Neuronal stem cell (in vitro differentiated cells): ENCODE measurements at places on chromosomes 5 and 9.

GRCh38 chr5:168318240-168318639 lies 26.8 kb downstream of the WWC1 start:
- no peak for DNase-seq
- H3K4me3 ChIP-seq = no peak overlapping the region
- no peak overlapping the region for H3K27ac ChIP-seq
- H3K27me3 ChIP-seq = no peaks in the 10 kb centered on the region
- H3K36me3 ChIP-seq = no peaks in the 10 kb centered on the region

DNA sequence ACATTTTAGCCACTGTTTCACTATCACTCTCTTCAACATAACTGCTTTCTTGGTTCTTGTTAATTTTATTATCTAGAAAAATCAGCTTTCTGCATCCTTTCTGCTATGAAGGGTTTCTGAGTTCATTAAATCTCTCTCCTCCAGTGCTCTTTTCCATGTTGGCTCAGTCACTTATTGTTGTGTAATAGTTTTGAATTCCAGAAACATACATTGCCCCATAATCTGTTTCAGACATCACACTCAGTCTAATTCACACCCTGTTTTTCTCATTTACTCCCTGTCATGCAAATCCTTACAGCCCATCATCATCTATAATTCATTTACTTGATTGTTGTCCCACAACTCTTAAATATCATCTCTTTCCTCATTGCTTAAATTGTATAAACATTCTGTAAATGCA lies 176.1 kb upstream of the CDH12 start:
- H3K4me1 ChIP-seq = no peaks in the 10 kb centered on the region
- H3K36me3 ChIP-seq = no peaks in the 10 kb centered on the region
- no peak for DNase-seq
- no peak overlapping the region for H3K27ac ChIP-seq
- H3K27me3 ChIP-seq = no peaks in the 10 kb centered on the region

- no peak for DNase-seq
- H3K4me1 ChIP-seq = no peaks in the 10 kb centered on the region
- H3K27ac ChIP-seq = no peak overlapping the region
- no peak overlapping the region for H3K4me3 ChIP-seq
- H3K36me3 ChIP-seq = no peaks in the 10 kb centered on the region
Measured at GRCh38 chr5:153755913-153756500, 265.5 kb downstream of the GRIA1 start.

DNA sequence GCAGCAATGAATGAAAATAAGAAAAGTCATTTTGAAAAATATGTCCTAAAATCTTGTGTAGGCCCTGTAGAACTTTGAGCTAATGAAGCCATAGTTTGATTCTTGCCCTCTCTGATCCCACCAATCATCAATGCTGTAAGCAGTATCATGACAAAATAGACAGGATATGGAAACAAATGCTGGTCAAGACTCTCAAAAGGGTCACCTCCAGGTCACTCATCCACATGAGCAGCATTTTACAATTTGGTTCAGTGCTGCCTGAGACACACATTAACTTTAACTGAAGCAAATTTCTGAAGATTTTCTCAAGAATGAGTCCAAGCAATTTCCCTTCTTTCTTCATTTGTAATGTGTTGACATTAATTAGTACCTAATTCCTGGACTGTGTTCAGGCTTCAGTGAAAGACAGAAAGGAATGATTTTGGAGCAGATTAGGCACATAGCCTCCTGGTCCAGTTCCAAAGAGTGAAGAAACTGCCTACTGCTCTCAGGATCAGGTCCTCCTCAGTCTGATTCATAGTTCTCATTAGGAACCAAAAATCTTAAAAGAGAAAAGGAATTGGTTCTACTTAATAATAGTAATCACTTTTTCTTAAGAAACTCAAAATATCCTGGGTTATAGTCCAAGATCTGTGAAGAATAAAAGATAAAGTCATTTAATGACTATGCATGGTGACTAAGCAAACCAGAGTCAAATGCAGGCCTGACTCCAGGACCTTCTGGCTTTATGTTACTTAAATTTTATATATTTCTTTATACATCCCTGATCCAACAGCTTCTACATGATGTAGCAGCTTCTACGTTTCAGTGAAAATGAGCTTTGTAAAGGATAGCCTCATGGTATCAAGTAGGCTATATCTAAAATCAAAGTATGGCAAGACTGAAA lies 192.1 kb upstream of the RGMB start:
- no peaks in the 10 kb centered on the region for H3K27me3 ChIP-seq
- H3K36me3 ChIP-seq = no peaks in the 10 kb centered on the region
- no peak for DNase-seq
- peaks cover 1% of the 10 kb centered on the region for H3K4me1 ChIP-seq

GRCh38 chr5:124584991-124585715 lies 161.3 kb downstream of the ZNF608 start:
- H3K27me3 ChIP-seq = no peaks in the 10 kb centered on the region
- H3K4me1 ChIP-seq = peaks cover 36% of the 10 kb centered on the region
- DNase-seq = no peak
- no peaks in the 10 kb centered on the region for H3K36me3 ChIP-seq
- H3K27ac ChIP-seq = no peak overlapping the region
